ENCODE measurements at places on chromosomes 2 and 18. TPM values are rescaled to one million over a fixed set of nuclear protein-coding genes. Genes with fewer than 3 reads are reported as not detected.

DNA sequence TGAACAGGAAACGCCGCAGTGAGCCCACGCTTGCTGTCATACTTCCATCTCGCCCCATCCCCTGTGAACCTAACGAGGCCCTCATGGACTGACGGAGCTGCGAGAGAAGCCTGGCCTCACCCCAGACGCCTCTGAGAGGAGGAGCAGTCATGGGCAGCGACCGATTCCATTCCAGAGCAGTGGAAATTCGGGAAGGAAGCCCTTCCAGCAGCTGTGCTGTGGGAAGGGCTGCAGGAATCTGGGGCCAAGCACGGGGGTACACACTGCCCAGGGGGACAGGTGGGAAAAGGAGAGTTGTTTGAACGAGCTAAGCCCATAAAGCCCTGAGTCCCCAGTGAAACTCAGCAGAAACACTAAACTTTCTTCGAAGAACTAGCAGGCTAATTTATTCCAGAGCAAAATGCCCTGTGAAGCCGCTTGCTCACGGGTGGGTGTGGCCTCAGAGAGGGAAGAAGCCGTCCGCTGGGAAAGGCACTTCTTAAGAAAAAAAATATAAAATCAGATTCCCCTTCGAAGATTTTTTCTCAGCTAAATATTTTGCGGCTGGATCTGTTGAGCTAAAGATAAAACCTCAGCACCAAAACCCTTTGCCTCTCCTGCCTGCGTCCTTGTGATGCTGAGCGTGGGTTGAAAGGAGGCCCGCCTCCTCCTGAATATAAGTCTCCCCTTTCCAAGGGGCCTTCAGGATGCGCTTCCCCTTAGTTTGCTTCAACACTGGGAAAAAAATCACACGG lies 38.2 kb downstream of the ANKMY1 start:
- DNase-seq = no peak
- no peak overlapping the region for H3K4me3 ChIP-seq
- H3K36me3 ChIP-seq = peaks cover 20% of the 10 kb centered on the region
- no peak overlapping the region for H3K27ac ChIP-seq

Gene CCDC138
- 4.1 TPM for total RNA-seq

- peaks cover 13% of the 10 kb centered on the region for H3K27me3 ChIP-seq
- no peak for DNase-seq
- no peaks in the 10 kb centered on the region for H3K36me3 ChIP-seq
- H3K4me3 ChIP-seq = no peak overlapping the region
- H3K27ac ChIP-seq = no peak overlapping the region
Measured at GRCh38 chr2:84849271-84849952, 31.5 kb downstream of the TRABD2A start.

Gene CRYBA2
- not detected for total RNA-seq

Gene SH3BP4
- 51.9 TPM for total RNA-seq

- no peak for DNase-seq
- H3K27me3 ChIP-seq = peaks cover 29% of the 10 kb centered on the region
- no peak overlapping the region for H3K4me3 ChIP-seq
- no peak overlapping the region for H3K27ac ChIP-seq
Measured at GRCh38 chr2:204202253-204202652, 265.7 kb downstream of the ICOS start.

DNA sequence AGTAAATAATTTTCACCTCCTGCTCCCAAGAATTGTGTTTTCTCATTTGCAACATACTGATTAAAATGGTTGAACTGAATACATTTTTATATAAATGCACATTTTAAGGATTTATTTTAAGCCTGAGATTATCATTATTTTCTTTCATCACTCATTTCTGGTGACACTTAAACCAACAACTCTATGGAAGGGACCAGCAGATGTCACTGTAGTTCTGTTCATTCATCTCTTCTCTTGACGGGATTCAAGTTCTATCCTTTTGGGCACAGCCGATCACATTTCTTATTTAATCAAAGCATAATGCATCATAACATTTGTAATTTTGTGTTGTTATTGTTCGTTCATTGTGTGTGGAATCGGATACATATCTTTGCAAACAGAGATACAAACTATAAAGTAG lies 417.9 kb downstream of the HRH4 start:
- H3K27ac ChIP-seq = no peak overlapping the region
- H3K4me3 ChIP-seq = no peak overlapping the region
- DNase-seq = no peak
- H3K27me3 ChIP-seq = no peaks in the 10 kb centered on the region

Gene TGFA
- total RNA-seq = 0.25 TPM

DNA sequence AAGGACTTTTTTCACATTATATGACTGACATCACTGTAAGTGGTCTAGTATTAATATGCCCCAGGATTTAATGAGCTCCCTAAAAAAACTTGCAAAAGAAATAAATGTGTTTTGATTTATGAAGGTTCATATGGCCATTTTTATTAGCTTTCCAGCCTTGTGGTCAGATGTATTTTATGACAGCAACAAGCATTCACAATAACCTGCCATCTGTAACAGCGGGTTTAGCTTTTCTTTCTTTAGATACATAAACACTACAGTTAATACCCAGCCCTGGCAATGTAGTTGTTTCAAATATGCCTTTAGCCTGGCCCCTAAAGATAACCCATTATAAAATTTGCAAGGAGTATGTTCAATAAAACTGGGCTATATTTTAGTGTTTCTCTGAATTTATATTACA lies 1063.8 kb downstream of the SOCS6 start:
- DNase-seq = no peak
- H3K4me3 ChIP-seq = no peak overlapping the region
- no peaks in the 10 kb centered on the region for H3K4me1 ChIP-seq
- H3K27ac ChIP-seq = no peak overlapping the region

DNA sequence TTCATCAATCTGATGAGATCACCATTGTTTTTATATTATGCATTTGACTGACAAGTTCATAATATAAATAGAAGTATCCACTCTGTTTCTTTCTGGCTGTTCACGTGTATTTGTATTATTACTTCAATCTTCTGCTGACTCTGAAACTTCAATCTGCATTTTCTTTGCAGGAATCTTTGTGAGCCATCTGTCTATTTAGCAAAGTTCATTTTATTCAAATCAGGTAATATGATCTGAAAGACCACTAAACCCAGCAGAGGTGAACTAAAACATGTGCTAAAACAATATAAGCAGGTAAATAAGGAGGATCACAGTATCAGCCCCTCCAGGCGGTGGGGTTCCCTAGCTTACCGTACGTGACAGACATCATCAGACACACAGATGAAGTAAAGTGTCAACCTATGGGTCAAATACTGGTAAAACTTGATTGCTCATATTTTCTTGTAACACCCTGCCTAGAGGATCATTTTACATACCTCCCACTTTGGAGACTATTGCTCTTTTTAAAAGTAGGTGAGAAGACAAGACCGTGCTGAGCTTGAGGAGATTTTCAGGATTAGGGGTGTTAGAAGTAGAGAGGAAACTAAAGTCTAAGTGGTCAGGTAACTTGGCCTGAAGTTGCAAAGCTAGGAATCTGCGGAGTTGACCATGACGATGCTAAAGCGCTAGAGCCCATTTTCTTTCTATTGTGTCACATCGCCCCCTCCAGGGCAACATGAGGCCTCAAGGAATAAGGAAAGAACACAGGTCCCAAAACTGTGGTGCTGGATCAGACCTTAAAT lies 9.0 kb downstream of the DTNB start:
- peak overlapping the region; percentile 51 for H3K4me3 ChIP-seq
- H3K27me3 ChIP-seq = no peaks in the 10 kb centered on the region
- H3K4me1 ChIP-seq = peaks cover 11% of the 10 kb centered on the region
- H3K36me3 ChIP-seq = no peaks in the 10 kb centered on the region

Gene MSH6
- total RNA-seq = 80.6 TPM

- no peak for DNase-seq
- H3K4me1 ChIP-seq = no peaks in the 10 kb centered on the region
- no peaks in the 10 kb centered on the region for H3K36me3 ChIP-seq
- H3K4me3 ChIP-seq = no peak overlapping the region
- H3K27me3 ChIP-seq = peaks cover 41% of the 10 kb centered on the region
Measured at GRCh38 chr2:198296665-198297308, 492.4 kb downstream of the PLCL1 start.

Gene CRYGC
- not detected for total RNA-seq

Gene GKN2
- total RNA-seq = not detected

GRCh38 chr2:74481431-74481830 lies 1.4 kb downstream of the CCDC142 start:
- peak overlapping the region; percentile 95 for H3K4me3 ChIP-seq
- no peak overlapping the region for H3K27ac ChIP-seq
- no peak for DNase-seq
- peaks cover 9% of the 10 kb centered on the region for H3K36me3 ChIP-seq
- H3K27me3 ChIP-seq = no peaks in the 10 kb centered on the region
- peaks cover 28% of the 10 kb centered on the region for H3K4me1 ChIP-seq

- DNase-seq = no peak
- H3K27me3 ChIP-seq = no peaks in the 10 kb centered on the region
- H3K27ac ChIP-seq = no peak overlapping the region
- H3K36me3 ChIP-seq = no peaks in the 10 kb centered on the region
Measured at GRCh38 chr2:6310256-6311215, 555.2 kb downstream of the CMPK2 start.

Gene G6PC2
- total RNA-seq = not detected

GRCh38 chr18:75210274-75211001 lies at the start of gene TSHZ1:
Gene TSHZ1 (plus strand): TSS chr18:75210797. CDS start chr18:75211877, 1,080 bp downstream.
- peak within 1 kb of the TSS; percentile 87 for H3K27ac ChIP-seq
- DNase-seq = no peak
- H3K36me3 ChIP-seq = peaks cover 2% of the 10 kb centered on the region
- peaks cover 50% of the 10 kb centered on the region for H3K4me1 ChIP-seq
- H3K4me3 ChIP-seq = peak within 1 kb of the TSS; percentile 98

GRCh38 chr2:222568865-222569264 lies 87.0 kb downstream of the FARSB start:
- no peak overlapping the region for H3K4me3 ChIP-seq
- H3K36me3 ChIP-seq = peaks cover 21% of the 10 kb centered on the region
- H3K27me3 ChIP-seq = no peaks in the 10 kb centered on the region
- H3K27ac ChIP-seq = no peak overlapping the region

All from chondrocyte (in vitro differentiated cells).